ENCODE measurements at places on chromosomes 4 and X.

DNA sequence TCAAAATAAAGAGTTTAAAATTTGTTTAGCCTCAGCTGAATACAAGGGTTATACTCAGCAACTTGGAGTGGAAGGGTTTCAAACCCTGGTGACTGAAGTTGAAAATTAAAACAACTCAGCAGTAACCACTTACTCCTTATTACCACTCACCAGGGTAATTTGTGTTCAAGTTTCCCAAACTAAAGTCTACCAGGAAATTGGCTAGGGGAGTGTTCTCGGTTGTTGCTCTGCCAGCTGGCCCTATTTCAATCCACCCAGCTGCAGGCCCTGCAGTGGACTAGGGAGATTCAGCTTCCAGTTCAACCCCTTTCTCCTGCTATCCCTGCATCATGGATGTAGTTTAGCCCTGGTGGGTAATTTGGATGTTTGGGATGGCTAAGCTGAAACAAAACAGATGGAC, 37.8 kb upstream of the EXOC1L start:
- no peak for DNase-seq

DNA sequence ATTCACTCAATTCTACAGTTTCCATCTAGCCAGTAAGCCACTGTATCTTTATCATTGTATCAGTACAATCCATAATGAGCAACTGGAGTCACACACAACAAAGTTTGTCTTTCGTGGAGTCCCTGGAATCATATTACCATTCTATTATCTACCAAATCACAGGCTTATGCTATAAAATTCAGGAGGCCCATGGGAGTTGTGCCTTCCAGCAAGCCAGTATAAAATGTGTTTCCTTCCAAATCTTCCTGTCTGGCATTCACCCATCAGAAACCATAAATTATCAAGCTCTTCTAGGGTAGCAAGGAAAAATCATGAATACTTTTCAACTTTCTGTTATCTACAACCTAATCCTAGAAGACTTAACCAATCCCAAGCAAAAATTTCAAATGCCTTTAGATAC, 1383.3 kb upstream of the PCDH7 start:
- no peak for DNase-seq

GRCh38 chr4:3706111-3706511, 60.1 kb upstream of the ADRA2C start:
- DNase-seq, result no peak

DNA sequence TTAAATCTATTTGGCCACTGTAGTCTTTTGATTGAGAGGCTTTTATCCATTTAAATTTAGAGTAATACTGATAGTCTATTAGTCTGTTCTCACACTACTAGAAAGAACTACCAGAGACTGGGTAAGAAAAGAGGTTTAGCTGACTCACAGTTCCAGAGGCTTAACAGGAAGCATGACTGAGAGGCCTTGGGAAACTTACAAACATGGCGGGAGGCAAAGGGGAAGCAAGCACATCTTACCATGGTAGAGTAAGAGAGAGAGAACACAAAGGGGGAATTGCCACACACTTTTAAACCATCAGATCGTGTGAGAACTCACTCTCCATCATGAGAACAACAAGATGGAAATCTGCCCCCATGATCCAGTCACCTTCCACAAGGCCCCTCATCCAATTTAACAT, 410.9 kb downstream of the PDGFC start:
- no peak for DNase-seq

- DNase-seq, result no peak
Measured at GRCh38 chr4:53459548-53459947, 82.1 kb downstream of the FIP1L1 start.

Data from NCI-H82 (cell line).